ENCODE measurements at places on chromosomes 1 and 21. TPM values are rescaled to one million over a fixed set of nuclear protein-coding genes. Genes with fewer than 3 reads are reported as not detected.

DNA sequence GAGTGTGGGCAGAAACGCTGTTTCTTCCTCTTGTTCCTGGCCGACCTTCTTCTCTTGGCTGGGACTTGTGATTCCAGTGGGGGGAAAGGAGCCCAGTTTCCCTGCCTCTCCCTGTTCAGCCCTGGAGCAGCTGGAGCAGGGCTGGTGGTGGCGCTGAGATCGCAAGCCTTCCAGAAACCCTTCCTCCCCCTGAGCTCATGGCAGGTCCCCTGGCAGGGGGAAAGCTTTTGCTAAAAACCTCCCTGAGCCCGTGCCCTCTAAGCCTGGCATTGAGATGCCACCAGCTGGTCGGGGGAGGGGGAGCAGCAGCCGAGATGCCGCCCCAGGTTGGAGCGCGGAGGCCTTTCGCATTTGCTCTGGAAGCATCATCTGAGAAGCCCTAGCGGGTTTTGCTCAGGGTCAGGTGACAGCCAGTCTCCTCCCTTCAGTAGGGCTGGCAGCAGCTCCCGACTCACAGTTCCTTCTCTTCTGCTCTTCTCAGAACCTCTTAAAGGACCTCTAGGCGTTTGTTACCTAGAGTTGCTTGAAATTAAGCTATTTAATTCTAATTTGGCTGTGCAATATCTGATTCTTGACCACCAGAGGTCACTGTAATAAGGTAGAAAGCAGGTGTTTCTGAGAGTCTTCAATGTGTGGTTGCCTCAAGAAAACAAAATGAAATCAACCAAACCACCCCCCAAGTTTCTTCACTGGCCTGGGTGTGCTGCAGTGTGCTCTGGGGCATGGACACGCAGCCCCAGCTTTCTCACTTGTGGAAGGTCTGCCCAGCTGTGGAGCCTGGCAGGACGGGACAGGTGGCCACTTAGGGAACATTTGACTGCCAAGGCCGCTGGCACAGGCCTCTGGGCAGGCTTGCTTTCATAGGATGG, 257.3 kb downstream of the CAMTA1 start:
- DNase-seq = no peak

DNA sequence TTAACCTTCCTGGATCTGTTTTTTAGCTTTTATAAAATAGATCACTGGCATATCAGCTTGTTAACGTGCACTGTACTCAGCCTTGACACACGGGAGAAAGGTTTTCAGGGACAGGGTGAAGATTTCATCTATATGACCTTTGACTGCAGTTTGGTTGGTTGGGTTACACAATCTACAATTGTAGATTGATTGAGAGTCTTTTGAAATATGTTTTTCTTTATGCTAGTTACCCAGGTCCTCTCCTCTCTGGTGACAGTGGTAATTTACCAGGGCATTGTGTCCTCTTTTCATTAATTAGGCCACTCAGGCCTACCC, 48.8 kb downstream of the DDR2 start:
- no peak for DNase-seq

- DNase-seq = no peak
Measured at GRCh38 chr1:75582725-75583261, 28.1 kb downstream of the SLC44A5 start.

GRCh38 chr1:119784191-119784781, 15.6 kb upstream of the HMGCS2 start:
- no peak for DNase-seq

DNA sequence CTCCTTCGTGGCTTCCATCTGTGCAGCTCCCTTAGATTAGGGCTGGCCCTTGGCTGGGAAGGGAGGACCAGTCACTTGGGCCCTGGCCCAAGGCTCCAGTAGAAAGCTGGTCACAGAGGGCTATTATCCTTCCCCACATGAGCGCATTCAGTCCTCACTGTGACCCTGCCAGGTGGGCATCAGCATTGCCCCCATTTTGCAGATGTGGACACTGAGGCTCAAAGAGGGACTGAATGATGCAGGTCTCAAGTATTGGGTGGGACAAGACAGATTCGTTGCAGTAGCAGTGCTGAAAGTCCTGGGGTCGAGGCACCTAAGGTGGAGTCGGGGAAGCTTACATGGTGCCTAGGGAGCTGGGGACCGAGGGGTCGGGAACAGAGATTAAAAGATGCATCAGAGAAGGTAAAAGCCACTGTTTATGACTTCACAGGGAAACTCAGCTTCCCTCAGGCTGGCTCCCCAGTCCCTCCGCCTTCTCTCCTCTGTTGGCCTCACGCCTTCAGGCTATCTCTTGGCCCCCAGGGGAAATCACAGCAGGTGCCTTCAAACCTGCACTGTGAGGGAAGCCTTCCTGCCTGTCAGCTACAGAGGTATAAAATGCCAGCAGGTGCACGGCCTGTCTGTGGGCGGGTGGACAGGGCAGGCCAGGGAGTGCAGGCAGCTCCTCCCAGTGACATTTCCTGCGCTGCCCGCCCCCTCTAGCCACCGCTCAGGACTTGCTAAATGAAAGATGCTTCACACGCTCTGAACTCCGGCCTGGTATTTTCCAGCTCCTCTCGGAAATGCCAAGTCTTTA, 178.4 kb downstream of the GRIK3 start:
- no peak for DNase-seq

DNA sequence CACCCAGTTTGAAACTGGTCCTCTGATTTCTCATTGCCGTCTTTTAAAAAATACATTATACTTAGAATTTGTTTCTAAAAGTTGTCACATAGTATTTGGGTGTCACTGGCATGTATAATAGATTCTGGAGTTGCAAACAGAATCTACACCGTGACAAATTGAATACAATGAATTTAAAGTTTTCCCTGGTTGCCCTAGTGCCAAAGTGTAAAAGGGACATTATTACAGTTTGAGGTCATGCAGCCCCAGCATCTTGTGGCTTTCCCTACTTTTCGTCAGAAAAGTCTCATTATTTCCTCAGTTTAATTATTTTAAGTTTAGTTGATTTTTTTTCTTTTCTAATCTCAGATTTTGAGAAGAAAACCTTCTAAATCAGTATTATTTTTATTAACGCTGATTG, 155.9 kb downstream of the DISP1 start:
- DNase-seq = no peak

- no peak for DNase-seq
Measured at GRCh38 chr1:101259744-101260148, 22.9 kb downstream of the S1PR1 start.

The DUSP10 gene
- total RNA-seq = 9.4 TPM

All from activated T-cell treated with anti-CD3 and anti-CD28 coated beads, Interleukin-2, amount 50 U/mL, for 4 hours (primary cell).